ENCODE measurements at places on chromosomes 12 and 14.
A peak's percentile ranks its signal among the peaks of the same experiment; 100 is the strongest.

GRCh38 chr12:97259098-97259497 is 203.5 kb upstream of the RMST start:
- no peak for DNase-seq

DNA sequence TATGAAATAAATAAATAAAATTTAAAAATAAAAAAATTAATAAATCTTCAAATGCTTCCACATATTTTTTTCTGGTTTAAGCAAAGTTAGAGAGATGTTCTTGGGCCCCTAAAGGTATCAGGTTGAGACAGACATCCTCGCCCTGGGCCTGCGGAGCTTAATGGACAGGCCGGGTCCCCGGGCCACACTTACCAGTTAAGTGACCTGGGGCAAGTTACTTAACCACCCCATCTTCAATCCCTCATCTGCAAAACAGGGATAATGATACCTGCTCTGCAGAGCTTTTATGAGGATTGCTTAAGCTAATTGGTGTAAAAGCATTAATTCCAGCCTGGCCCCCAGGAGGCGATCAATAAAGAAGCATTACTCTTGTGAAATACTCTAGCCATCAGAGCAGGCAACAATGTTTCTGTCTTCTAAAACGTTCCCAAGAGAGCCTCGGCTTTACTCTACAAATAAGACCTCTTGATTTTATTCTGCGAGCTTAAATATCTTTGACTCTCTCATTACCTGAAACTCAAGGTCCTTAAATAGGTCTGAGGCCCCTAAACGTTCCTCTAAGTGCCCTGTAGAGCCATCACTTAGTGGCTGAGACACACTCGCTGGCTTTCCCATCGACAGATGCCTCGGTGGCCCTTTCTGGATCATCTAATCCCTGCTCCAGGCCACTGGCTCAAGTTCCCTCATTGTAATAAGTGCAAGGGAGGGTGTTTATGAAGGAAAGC is 81.1 kb upstream of the DIO3 start:
- DNase-seq, result no peak

DNA sequence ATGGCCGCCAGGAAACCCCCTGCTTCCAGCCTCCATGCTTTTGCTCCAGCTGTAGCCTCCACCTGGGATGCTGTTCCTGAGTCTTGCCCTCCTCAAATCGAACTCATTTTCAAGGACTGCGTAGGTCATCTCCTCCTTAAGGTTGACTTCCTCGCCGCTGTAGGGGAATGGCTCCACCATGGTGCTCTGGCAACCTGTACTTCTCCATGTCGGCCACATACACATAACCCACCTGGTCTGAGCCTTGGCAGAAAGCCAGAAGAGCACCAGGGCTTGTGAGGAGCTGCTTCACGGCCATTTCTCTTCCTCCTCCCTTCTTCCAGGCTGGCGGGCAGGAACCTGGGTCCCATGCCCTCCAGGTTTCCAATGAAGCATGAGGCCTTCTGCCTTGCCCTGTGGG is 36.7 kb upstream of the BEGAIN start:
- DNase-seq, result no peak

- DNase-seq, result peak; percentile 97
Observed at GRCh38 chr14:102319351-102320032, at the start of gene ZNF839. TSS of gene ZNF839 (plus strand) at chr14:102319746. CDS start at chr14:102319766, 20 bp downstream.

DNA sequence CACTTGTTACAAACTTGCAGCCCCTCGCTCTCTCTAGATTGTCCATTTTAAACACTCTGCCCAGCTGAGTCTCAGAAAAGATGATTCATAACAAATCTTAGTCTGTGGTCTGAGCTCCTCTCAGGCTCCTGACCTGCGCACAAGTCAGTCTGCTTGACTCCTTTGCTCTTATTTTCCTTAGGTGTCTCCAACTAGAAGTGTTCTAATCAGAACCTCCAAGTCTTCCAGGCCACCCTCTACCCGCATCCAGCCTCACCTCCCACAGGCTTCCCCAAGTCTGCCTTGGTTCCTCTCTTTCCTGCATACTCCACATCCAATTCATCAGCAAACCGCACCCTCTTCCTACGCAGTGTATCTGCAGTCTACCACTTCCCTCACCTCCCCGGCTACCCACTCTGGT is 42.4 kb upstream of the BDKRB2 start:
- no peak for DNase-seq

- DNase-seq, result peak; percentile 81
Observed at GRCh38 chr12:108884116-108885012, 4.5 kb downstream of the DAO start.

- DNase-seq, result no peak
Observed at GRCh38 chr14:53391156-53391555, 238.0 kb upstream of the DDHD1 start.

DNA sequence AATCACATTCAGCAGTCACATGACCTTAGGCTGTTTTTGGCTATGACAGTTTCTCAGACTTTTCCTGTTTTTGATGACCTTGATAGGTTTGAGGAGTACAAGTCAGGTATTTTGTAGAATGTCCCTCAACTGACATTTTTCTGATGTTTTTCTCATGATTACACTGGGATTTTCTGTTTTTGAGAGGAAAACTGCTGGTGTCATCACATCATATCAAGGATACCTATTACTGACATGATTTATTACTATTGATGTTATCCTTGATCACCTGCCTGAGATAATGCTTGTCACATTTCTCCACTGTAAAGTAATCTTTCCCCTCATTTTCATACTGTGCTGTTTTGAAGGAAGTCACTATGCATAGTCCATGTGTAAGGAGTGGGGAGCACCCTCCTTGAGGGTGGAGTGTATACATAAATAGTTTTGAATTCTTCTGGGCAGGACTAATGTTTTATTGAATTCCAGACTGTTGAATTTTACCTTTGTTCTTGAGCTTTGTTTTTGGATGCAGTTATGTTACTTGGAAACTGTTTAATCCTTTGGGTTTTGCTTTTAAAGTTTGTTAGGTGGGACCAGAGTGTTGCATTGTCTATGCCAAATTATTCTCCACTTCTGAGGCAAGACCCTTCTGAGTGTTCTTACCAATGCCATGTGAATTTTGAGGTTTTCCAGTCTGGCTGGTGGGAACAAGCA is 444.5 kb upstream of the FAR2 start:
- no peak for DNase-seq

DNA sequence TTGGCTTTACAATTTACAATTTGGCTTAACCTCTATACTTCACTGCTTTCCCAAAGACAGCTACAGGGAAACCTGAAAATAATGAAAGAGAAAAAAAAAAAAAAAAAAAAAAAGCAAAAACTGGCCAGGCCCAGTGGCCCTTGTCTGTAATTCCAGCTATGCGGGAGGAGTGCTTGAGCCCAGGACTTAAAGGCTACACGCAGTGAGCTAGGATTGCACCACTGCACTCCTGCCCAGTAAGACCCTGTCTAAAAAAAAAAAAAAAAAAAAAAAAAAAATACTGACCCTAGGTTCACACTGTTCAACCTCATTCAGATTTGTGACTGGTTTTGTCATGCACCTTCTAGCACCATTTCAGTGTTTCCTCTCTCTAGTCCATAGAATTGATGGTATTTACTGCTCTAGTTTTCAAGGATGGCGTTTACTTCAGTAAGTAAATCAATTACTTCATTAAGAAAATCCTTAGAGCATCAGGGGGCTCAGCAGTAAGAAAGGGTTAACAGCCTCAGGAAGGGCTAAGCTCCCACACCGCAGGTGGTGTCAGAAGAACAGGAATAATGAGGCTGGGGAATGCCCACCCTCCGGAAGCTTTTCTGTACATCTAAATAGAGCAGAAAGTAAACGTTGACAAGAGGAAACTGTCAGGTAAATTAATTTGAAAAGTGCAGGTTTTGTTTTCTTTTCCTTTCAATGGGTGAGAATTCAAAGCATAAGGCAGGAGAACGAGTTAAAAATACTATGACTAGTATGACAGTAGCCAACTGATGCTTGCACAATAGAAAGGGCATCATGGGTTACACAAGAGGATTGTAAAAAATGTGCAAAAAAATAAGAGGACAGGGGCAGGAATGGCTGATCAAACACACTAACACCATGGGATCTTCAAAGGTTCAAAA is 115.0 kb upstream of the MDM1 start:
- DNase-seq, result no peak

DNA sequence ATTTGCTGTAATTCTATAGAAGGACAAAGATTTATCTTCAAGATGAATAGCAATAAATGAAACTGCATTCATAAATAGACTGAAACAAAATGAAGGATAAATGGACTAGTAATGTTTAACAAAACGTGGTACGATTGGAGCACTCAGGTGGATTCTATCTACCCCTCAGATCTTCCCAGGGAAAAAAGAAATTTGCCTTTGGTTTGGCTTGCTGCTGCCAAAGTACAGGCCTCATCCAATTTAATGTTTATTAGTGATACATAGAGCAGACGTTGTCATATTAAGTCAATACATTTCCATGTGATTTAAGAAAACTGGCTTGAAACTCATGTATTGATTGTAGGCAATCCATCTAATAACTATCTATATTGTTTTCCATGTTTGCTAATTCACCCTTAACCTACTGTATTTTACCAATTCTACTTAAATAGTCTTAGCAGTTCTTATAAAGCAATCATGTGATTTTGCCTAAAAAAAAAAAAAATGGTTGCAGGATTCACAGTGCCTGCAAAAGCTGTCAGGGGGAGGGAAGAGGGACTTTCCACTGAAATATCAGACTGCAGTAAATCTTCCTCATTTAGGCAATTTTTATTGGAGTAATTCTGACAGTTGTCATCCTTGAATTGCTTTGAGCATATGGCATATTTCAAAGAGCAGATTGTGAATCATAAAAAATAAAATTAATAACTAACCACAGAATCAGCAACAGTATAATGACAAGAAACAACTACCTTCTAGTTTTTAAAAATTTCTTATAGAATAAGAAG is 242.2 kb upstream of the NPAS3 start:
- no peak for DNase-seq

- no peak for DNase-seq
Observed at GRCh38 chr14:70785556-70785955, 23.8 kb downstream of the MAP3K9 start.

DNA sequence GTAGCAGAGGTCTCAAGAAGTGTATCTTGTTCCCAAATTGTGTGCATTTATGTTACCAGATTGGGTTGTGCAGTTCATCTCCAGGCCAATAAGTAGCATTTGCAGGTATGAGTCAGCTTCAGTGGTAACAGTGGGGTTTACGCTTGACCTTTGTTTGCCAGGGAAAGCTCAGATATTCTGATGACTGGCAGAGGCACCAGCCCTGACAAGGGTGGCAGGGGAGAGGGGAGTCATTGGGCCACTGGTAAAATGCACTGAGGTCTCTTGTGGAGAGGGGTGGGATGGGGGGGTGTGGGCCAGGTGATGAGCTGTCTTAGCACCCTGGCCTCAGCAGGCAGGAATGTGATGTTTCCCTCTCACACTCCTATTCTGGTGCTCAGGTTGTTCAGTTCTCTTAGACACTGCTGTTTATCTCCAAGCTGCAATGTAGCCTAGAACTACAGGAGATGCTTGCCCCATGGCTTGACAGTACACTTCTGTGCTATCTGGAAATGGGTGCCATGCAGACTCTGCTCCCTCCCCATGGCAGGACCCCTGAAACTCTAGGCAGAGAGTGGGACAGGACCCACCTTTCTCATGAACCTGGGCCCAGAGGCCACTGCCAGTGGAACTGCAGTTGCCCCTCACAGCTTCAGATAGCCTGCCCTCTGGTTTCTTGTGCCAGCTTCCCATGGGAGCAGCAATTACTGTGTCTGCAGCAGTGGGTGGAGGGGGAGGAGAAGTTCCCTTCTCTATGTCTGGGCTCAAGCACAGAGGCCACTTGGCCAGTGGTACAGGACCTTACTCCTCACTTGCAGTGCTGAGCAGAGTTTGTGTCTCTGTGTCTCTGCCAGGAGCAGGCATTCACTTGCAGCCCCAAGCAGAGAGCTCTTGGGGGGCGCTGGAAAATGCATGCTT is 31.9 kb downstream of the USP15 start:
- peak; percentile 38 for DNase-seq

DNA sequence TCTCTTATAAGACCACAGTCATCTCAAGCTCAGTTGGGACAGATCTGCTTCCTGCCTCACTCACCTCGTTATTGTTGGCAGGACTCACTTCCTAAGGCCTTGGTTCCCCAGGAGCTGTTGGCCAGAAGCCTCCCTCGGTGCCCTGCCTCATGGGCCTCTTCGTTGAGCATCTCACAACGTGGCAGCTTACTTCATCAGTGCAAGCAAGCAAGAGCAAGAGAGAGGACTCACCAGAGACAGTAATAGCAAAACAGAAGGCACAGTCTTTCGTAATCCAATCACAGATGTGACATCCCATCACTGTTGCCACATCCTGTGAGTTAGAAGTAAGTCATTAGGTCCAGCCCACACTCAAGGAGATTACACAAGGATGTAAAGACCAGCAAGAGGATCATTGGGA is 5.1 kb upstream of the NUMB start:
- peak; percentile 74 for DNase-seq

- DNase-seq, result no peak
Observed at GRCh38 chr14:48936362-48936761, 649.8 kb downstream of the RPS29 start.

GRCh38 chr14:68808696-68809480 is 16.0 kb upstream of the ZFP36L1 start:
- DNase-seq, result no peak

DNA sequence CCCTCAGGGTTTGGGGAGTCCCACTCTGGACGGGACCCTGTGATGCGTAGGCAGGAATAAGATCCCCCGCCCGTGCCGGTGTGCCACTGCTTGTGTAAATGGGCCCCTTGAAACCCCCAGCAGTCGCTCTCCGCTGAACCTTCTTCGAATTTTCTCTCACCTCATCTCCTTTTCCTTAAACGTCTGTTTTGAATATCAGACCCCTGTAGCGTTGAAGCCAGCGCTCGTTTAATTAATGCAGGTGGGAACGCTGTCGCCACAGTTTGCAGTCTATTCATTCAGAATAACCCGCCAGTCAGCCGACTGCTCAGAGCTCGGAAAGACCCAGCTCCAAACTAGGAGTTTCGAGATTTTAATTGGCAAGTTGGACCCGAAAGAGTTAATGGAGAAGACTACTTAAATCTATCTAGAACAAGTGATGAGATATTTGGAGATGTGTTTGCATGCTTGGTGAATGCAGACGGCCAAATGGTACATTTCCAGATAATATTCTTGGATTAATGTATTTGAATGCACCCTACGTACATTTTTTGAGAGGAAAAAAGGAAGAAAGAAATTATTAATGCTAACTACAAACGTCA is 739 bp upstream of the PPP2R5E start:
- DNase-seq, result no peak

DNA sequence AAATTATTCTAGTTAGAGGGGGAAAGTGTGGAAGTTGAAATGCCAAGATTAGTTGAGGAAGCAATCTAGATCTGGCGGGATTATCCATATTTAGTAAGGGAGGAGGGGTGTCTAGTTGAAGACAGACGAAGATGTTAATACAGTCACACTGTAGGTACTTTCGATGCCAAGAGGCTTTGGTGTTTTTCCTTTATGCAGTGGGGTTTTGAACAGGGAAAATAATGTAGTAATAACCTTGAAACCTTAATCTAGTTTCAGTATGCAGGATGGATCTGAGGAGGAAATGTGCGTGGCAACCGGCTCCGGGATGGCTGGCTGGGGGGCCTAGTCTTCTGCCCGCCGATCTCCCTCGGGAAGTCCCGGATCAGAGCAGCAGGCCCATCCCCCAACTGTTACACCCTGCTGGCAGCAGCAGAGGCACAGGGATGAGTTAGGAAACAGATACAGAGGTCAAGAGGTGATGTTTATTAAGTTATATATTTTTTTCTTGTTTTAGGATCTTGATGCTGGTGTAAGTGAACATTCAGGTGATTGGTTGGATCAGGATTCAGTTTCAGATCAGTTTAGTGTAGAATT is 27.4 kb downstream of the MDM2 start:
- DNase-seq, result no peak

Measured in activated T-cell treated with anti-CD3 and anti-CD28 coated beads, Interleukin-2, amount 50 U/mL, for 48 hours (primary cell).